ENCODE measurements at places on chromosomes 12 and 14.

DNA sequence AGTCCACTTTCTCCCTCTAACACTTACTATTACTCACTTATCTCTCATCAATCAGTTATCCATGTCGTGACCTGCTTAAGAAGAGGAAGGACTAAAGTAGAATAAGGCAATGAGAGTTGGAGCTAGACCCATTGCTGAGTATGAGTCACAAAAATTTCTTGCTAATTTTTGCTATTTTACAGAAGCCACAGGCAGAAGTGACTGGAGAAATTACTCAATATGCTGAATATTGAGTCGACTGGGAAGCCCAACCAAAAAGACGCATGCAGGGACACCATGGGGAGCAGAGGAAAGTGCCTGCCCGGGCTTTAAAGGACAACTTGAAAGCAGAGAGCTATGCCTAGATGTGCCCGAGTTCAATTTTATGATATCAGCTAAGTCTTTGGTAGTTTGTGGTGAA is 115.4 kb upstream of the FOXG1 start:
- DNase-seq, result no peak

DNA sequence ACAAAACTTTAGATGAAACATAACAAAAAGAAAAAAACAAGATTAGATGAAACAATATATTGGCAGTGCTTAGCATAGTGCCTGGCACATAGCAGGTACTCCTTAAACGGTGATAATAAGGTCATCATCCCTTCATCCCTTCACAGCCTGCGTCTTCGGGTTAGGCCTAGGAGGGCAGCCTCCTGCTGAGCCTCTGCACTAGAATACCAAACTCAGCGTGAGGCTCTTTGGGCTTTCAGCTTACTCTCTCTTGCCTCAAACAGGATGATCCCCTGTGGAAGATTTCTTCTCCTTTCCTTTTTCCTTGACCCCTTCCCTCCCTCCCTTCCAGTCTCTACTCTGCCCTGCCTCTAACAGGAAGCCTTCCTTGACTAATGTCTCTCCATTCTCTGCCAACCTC is 14.4 kb upstream of the FIGNL2 start:
- no peak for DNase-seq

DNA sequence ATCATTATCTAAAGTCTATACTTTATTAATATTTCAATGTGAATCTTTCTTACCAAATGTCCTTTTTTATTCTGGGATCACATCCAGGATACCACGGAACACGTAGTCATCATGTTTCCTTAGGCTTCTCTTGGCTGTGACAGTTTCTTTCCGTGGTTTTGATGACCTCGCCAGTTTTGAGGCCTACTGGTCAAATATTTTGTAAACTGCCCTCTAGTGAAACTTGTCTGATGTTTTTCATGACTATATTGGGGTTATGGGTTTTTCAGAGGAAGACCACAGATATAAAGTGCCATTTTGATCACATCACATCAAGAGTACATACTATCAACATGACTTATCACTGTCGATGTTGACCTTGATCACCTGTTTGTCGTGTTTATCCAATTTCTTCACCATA is 14.1 kb upstream of the SERPINA6 start:
- no peak for DNase-seq

- no peak for DNase-seq
Measured at GRCh38 chr14:84750763-84751554, 779.0 kb upstream of the FLRT2 start.

DNA sequence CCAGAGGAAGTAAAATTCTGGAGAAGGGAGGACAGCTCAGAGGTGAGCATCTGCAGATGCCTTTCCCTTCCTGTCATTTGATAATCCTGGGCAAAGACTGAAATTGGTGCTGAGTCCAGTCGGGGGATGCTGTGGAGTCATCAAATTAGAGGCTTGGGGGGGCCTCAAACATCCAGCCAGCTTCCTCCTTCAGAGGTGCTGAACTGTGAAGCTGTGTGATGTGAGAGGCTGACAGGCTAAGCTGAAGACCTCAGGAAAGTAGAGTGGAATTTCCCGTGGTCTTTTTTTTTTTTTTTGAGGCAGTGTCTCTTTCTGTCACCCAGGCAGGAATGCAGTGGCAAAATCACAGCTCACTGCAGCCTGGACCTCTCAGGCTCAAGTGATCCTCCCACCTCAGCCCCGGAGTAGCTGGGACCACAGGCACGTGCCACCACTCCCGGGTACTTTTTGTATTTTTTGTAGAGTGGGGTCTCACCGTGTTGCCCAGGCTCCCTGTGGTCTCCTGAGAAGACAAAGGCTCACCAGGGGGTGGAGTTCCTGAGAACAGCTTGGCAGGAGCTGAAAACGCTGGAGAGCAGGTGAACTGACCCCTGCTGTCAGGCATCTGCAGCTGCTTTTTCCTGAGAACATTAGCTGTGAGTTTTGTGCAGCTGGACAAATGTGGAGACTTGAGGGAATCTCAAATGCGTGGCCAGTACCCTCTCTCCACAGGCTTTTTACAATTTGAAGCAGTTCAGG is 6.1 kb upstream of the TCL1B start:
- no peak for DNase-seq

- peak; percentile 87 for DNase-seq
Measured at GRCh38 chr12:4272424-4273272, 914 bp upstream of the CCND2 start.

DNA sequence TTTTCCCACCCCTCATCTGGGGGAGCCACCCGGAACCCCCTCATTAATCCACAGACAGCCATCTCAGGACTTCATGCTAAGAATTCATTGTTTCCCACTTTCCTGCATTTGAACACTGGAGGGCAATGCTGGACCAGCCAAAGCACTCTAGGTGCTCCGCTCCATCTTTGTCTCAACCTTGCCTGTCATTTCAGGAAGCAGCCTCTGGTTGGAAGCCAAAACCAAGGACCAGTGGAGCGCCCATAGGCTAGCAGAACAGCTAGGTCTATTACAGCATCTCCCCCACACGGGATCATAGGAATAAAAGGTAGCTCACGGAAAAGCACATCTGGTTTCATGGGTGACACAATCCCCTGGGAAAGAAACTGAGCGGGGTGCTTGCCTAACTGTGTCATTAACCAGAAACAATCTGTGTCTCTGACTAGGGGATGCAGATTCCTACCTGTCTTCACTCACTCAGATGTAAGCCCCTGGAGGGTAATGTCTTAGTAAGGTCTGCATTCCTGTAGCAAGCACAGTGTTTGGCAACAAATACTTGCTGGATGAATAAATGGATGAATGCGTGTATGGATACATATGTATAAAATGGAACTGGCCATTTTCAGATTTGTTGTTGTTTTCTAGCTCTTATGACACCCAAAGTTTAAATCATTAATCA is 197.0 kb downstream of the DAD1 start:
- peak; percentile 60 for DNase-seq

DNA sequence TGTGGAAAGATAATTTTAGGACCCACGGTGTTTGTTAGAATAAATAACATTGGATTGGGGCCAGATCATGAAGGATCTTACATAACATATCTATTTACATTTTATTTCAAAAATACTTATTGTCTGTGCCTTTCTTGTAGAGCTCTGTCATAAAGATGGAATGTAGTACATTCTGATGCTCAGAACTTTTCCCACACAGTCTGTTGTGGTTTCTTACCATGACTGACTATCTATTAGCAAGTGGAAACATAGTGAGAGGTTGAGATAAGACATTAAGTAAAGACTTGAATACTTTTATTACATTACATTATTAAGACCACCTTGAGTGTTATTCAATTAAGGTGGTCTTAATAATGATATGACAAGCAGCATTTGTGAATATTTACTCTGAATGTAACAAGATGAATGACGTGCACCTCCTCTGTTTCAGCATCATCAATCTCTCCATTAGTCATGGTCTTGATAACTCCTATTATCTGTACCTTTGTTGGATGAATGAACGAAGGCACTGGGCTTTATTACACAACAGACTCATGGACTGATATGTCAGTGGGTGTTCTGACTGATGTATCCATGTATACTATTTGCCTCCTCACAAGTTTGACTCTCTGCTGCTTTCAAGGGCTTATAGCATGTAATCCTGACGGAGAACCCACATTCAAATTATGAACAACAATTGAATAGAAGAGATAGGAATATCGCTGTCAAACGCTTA is 883.0 kb upstream of the FLRT2 start:
- no peak for DNase-seq

All from mucosa of descending colon (tissue), 3 donors.